ENCODE measurements at places on chromosomes 7 and 10. TPM values are rescaled to one million over a fixed set of nuclear protein-coding genes. Genes with fewer than 3 reads are reported as not detected.

- peak within 1 kb of the TSS; percentile 47 for H3K4me3 ChIP-seq
- H3K36me3 ChIP-seq: no peaks in the 10 kb centered on the region
- DNase-seq: peak; percentile 47
- peaks cover 17% of the 10 kb centered on the region for H3K27me3 ChIP-seq
Observed at GRCh38 chr7:69598081-69598486, at the start of gene AUTS2. Gene AUTS2 (plus strand): TSS chr7:69598475. CDS start chr7:69599654, 1,179 bp downstream.

- no peak overlapping the region for H3K4me3 ChIP-seq
- no peak for DNase-seq
- H3K4me1 ChIP-seq: no peaks in the 10 kb centered on the region
- H3K27me3 ChIP-seq: no peaks in the 10 kb centered on the region
- H3K36me3 ChIP-seq: no peaks in the 10 kb centered on the region
- no peak overlapping the region for H3K27ac ChIP-seq
Observed at GRCh38 chr7:54961391-54961790, 57.4 kb upstream of the EGFR start.

DNA sequence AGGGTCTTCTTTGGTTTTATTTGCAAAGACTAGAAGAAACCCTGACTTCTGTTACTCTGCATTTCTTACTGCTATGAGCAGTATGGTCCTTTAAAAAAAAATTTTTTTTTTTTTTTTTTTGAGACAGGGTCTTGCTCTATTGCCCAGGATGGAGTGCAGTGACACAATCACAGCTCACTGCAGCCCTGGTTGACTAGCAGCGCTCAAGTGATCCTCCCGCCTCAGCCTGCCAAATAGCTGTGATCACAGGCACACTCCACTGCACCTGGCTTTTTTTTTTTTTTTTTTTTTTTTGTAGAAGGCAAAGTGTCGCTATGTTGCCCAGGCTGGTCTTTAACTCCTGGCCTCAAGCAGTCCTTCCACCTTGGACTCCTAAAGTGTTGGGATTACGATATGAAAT lies 17.4 kb downstream of the CNNM2 start:
- H3K27ac ChIP-seq: no peak overlapping the region
- peaks cover 11% of the 10 kb centered on the region for H3K4me1 ChIP-seq
- H3K36me3 ChIP-seq: no peaks in the 10 kb centered on the region

- no peak for DNase-seq
- no peaks in the 10 kb centered on the region for H3K4me1 ChIP-seq
- no peaks in the 10 kb centered on the region for H3K36me3 ChIP-seq
- H3K27ac ChIP-seq: no peak overlapping the region
Observed at GRCh38 chr7:137943132-137943551, 58.7 kb downstream of the CREB3L2 start.

- no peaks in the 10 kb centered on the region for H3K36me3 ChIP-seq
- peak overlapping the region; percentile 14 for H3K4me3 ChIP-seq
- H3K27me3 ChIP-seq: no peaks in the 10 kb centered on the region
- peak overlapping the region; percentile 60 for H3K27ac ChIP-seq
- DNase-seq: no peak
- H3K4me1 ChIP-seq: peaks cover 94% of the 10 kb centered on the region
Observed at GRCh38 chr10:22669163-22669711, 45.1 kb downstream of the PIP4K2A start.

SRRM3 gene
- total RNA-seq: not detected

GPR26 gene
- not detected for total RNA-seq

PDE6C gene
- total RNA-seq: not detected
